Fibroblast of skin of back (primary cell): ENCODE measurements at places on chromosomes 1 and 21.

DNA sequence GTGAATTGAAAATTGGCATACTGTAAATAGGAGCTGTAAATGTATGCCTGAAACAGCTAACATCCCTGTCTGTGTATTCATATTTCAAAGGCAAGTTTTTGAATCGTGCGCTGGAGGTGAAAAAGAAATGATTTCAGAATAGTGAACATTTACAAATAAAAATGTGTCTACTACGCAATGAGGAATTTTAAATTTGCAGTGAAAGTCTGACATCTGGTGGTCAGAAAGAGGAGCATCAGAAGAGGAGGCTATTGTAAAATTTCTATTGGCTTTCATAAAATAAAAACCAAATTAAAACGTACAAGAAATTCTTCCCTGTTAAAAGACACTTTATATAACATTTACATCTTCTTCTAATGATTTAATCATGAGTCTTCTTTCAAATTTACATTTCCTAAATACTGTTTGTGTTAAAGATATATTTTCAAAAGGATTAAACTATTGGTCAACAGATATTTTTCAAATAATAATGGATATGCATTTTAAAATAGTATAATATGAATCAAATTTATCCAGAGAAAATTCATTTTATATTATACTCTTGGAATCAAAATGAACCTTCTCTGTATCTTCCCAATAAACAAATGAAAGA, 113.7 kb upstream of the RRP15 start:
- DNase-seq = peak; percentile 53

DNA sequence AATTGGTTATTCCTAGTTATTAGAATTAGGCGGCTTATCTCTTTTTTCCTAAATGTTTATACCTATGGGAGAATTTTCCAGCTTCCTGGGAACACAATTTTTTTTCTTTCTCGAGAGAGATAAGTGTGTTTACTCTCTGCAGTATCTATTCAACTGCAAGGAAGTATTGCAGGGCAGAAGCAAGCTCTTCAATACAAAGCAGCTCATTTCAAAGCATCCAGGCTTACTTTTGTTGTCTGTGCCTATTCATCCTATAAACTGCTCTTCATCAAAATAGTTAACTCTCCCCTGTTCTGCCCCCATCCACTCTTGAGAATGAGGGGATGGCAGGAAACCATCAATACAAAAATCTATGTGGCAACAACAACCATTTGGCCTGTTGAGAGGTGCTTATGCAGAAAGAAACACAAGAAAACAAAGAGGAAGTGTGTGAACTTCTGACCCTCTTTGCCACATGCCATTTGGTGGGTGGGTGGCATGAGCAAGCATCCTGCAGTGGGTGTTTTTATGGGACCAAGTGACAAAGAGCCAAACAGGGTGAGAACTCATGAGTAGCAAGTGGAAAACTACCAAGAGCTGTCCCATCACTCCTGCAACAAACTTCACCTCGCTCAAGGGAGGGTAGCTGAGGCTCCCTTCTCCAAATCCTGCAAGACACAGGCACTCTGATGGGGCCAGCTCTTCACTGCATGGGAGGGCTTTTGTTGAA, 50.6 kb upstream of the MRPS6 start:
- no peak for DNase-seq

DNA sequence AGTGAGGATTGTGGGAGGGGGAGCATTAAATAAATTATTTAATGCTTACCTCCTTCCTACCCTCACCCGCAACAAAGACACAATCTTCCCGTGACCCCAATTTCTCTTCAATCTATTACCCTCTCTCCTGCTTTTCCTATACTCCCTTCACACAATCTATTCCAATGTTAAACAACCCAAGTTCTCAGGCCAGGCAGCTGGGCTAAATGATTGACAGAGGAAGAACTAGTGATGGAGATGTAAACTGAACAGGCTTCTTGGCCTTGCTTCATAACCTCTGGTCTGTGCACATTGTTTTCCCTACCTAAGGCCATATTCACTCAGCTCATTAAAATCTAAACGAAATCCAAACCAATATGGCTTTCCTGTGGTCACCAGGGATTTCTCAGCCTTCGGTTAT, 3.9 kb upstream of the RCC1 start:
- DNase-seq = no peak

- DNase-seq = peak; percentile 89
Observed at GRCh38 chr1:41783189-41783639, 135.5 kb downstream of the HIVEP3 start.

- DNase-seq = no peak
Observed at GRCh38 chr1:164971391-164971790, 385.1 kb downstream of the LMX1A start.

DNA sequence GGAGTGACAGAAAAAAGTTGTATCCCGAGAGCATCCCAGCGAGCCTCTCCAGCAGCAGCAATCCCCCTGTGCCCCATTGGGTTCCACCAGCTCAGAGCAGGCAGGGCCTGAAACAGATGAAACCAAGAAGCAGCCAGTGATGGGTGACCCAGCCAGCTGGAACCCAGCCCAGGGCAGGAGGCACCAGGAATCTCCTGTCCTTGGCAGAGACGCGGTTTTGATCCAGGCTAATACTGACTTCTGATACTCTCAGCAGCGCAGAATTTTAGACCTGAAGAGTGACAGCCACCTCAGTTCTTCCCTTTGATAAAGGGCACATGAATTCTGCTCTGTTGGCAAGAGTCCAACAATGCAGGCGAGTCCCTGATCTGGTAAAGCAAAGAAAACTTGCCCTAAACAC, 11.4 kb upstream of the OLIG1 start:
- no peak for DNase-seq

- no peak for DNase-seq
Observed at GRCh38 chr1:164601399-164602100, 42.6 kb downstream of the PBX1 start.

- peak; percentile 52 for DNase-seq
Observed at GRCh38 chr1:54937469-54937868, 43.0 kb upstream of the TMEM61 start.

DNA sequence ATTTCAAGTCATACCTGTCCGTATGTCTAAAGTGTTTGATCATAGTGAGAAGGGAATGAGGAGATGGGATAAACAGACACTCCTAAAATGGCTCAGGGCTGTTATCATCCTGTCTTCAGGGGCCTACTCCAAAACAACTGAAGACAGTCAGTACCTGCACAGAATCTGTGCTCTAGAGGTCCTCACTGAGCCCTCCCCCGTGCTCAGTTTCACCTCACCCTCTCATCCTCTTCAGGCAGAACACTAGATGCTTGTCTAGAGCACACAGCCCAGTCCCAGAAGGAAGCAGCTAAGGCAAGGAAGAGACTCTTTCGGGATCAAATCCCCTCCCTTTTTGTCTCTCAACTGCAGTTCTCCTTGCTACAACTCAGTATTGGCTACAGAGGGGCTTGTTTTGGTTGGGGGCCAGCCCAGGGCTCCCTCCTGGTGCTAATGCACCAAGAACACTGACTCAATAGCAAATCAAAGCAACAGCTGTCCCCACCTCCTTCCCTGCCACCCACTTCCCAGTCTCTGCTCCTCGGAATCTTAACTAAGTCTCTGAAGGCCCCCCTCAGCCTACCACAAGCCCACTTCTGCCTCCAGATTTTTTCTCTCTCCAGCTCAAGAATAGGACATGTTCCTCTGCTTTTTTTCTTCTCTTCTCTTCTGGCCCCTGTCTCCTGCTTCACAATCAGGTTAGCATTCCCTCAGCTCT, 10.1 kb downstream of the CADM3 start:
- no peak for DNase-seq

DNA sequence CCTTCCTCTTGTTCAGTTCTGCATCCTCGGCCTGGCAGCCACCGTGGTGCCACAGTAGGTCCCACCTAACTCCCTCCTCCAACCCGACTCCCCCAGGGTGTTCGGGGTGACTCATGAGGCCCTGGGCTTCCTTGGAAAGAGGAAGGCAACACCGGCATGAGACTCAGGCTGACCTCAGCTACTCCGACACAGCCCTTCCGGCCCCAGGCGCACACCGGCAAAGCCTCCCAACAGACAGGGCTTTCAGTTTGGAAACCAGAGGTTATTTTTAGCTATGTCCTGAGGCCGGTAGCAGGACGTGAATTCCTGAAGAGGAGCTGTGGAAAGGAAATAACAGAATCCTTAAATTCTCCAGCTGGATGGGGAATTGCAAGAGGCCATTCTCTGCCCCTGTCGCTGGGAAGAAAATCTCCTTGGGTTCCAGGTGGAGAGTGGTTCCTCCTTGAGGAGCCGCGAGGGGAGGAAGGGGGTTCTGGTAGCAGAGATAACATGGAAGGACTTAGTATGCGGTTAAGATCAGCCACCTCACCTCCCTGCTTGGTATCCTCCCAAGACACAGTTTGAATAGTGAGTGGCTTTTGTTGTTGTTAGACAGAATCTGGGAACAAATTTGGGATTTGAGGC, 24.4 kb downstream of the PLXNA2 start:
- peak; percentile 78 for DNase-seq

DNA sequence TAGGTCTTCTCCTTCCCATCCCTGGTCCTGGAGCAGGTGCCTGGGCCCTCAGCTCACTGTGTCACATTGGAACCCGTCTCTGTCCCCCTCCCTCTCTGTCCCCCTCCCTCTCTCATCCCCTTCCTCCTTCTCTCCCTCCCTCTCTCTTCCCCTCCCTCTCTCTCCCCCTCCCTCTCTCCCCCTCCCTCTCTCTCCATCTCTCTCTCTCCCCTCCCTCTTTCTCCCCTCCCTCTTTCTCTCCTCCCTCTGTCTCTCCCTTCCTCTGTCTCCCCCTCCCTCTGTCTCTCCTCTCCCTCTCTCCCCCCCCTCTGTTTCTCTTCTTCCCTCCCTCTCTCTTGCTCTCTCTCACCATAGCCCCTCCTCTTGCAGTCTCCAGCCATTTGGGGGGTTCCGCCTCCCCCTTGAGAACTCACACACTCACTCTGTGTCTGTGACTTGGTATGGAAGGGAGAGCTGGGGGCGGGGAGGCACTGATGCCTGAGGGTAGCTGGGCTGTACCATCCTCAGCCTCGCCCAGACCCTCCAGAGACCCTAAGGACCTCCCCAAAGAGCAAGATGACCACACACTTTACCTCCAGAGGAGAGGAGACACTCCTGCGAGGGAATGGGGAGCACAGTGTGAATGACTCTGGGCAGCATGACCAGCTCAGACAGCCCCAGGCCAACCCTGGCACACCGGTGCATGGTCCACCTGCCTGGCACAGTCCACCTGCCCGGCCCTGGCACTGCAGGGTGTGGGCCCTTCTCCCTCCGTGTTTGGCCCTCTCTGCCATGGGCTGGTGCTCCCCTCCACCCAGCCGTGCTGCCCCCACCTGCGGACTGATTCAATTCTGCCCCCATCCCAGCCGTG, 102.8 kb upstream of the ARHGEF16 start:
- DNase-seq = no peak

- DNase-seq = no peak
Observed at GRCh38 chr1:4269330-4269729, 369.3 kb upstream of the C1orf174 start.

DNA sequence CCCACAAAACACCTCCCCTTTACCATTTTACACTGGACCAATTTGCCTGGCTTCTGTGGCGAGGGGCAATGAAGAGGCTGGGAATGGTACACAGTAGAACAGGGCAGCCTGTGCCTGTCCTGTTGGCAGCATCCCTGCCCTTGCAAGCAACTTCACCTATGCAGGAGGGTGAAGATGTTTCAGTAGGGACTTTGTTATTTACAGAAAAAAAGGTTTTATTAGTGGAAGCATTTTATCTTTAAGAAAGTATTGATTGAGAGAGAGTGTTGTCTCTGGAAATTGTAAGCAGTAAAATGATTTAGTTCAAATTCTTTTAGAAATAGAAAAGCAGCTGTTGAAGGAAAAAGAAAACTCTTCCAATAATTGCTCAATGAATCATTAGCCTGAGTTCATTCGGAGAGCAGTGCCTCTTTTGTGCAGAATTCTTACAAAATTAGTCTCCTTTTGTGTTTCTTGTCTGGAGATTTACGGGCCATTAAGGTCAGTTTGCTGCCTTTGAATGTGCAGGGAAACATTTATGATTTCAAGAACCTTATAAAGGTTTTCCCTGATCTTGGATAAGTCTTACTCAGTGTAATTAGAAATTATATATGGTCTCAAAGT, 49.1 kb downstream of the HHAT start:
- peak; percentile 60 for DNase-seq

DNA sequence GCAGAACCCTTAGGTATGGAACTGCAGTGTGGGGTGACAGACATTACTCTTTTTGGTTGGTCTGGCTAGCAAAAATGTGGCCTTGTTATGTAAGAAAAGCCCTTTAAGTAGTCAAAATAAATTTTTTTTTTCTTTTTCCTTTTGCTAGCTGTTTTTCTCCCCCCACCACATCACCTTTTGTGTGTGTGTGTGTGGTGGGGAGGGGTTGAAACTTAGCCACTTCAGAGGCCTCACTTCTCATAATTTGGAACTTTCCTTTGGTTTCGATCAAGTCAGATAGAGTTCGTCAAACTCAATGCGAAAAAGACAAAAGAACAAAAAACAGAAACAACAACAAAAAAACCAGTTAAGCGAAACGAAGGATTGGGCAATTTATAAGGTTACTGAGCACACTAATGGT, 1.9 kb upstream of the PRMT2 start:
- DNase-seq = no peak

DNA sequence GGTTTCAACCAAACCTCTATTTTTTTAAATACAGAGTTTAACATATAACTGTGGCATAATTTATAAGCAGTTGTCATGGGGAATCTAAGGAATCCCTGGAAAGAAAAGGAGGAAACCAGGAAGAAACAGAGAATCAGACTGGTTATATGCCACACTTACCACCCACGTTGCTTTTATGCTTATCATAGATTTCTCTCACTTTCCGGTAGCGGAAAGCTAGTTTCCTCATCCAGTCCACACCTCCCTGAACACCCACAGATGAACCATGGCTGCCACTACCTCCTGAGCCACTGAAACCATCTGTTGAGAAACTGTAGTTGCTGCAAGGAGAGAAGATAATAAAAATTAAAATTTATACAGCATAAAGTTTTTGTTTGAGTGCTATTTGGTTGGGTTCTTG, 33.5 kb downstream of the XKR8 start:
- no peak for DNase-seq

DNA sequence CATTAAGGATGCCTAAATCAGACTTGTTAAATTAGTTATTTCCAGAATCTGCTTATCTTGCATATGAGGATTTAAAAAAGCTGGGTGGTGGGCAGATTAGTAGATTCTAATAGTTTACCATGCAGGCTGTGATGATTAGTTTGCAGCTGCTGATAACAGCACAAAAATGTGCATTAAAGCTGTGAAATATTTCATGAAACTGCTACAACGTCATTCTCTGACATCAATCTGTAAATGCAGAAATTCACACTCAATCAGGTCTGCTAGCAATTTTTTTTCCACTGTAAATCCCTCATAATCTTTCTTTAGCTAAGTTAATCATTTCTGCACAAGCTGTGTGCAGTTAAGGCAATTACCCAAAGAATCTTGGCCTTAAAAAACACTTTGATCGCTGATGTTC, 9.3 kb upstream of the RPE65 start:
- no peak for DNase-seq

DNA sequence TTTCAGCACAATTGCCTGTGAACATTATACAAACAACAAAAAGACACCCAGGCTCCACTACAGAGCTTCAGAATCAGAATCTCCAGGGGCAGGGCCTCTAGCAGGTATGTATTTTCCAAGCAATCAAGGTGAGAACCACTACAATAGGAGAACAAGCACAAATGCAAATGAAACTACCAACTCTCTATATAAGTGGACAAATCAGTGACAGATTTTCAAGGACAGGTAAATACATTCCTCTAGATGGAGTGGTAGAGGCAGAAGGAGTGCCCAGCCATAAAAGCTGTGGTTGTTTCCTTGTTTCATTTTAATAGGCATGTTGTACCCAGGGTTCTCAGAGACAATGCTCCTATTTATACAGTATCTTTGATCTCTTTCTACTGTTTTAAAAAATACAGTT, 20.1 kb upstream of the CCDC17 start:
- no peak for DNase-seq

- no peak for DNase-seq
Observed at GRCh38 chr1:22489278-22489677, 37.6 kb downstream of the ZBTB40 start.

GRCh38 chr1:213987422-213987926, 299 bp upstream of the PROX1 start:
- no peak for DNase-seq
